ENCODE measurements at places on chromosomes 5 and 9. TPM values are rescaled to one million over a fixed set of nuclear protein-coding genes. Genes with fewer than 3 reads are reported as not detected.

GRCh38 chr9:83259558-83259957 lies 196.6 kb upstream of the RASEF start:
- no peaks in the 10 kb centered on the region for H3K27me3 ChIP-seq
- no peaks in the 10 kb centered on the region for H3K4me1 ChIP-seq
- H3K4me3 ChIP-seq, result no peak overlapping the region
- H3K27ac ChIP-seq, result no peak overlapping the region
- H3K36me3 ChIP-seq, result no peaks in the 10 kb centered on the region

GRCh38 chr9:82677086-82677485 lies 385.9 kb downstream of the RASEF start:
- H3K27me3 ChIP-seq, result no peaks in the 10 kb centered on the region
- DNase-seq, result no peak
- no peaks in the 10 kb centered on the region for H3K36me3 ChIP-seq
- H3K27ac ChIP-seq, result no peak overlapping the region
- no peaks in the 10 kb centered on the region for H3K4me1 ChIP-seq
- no peak overlapping the region for H3K4me3 ChIP-seq

- H3K27me3 ChIP-seq, result no peaks in the 10 kb centered on the region
- no peak for DNase-seq
- no peaks in the 10 kb centered on the region for H3K36me3 ChIP-seq
- no peaks in the 10 kb centered on the region for H3K4me1 ChIP-seq
Observed at GRCh38 chr5:16061163-16061562, 118.4 kb downstream of the MARCHF11 start.

- no peaks in the 10 kb centered on the region for H3K36me3 ChIP-seq
- no peak for DNase-seq
- no peaks in the 10 kb centered on the region for H3K27me3 ChIP-seq
- H3K4me3 ChIP-seq, result no peak overlapping the region
Observed at GRCh38 chr5:39185761-39186160, 33.6 kb downstream of the FYB1 start.

PCDHB9 gene
- 1.2 TPM for total RNA-seq

GCNT1 gene
- 59.3 TPM for total RNA-seq

PCDHB11 gene
- 0.92 TPM for total RNA-seq
